HuH-7 (cell line): ENCODE measurements at places on chromosomes 2 and 18.

DNA sequence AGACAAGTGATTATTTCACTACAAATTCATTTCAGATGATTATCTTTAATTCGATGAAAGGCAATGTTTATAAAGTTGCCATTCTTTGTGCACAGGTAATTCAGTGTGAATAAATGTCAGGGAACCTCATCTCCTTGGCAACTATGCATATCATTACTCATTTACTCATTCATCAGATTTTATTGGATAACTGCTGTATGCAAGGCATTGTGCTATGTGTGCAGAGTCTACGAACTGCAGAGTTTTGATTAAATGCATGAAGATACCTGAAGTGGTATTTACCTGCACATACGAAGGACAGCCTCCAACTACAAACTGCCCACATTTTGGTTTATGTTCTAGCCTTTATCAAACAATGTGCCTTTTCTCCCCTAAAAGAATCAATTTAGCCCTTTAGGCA, 3.5 kb downstream of the RND3 start:
- no peak for DNase-seq

- no peak for DNase-seq
These were observed 52.8 kb downstream of the MARCO start for GRCh38 chr2:118994778-118995177.

- peak; percentile 64 for DNase-seq
These were observed 46.3 kb upstream of the CCDC150 start for GRCh38 chr2:196592911-196593881.

GRCh38 chr2:181399027-181399426, 58.2 kb upstream of the ITGA4 start:
- DNase-seq: no peak

DNA sequence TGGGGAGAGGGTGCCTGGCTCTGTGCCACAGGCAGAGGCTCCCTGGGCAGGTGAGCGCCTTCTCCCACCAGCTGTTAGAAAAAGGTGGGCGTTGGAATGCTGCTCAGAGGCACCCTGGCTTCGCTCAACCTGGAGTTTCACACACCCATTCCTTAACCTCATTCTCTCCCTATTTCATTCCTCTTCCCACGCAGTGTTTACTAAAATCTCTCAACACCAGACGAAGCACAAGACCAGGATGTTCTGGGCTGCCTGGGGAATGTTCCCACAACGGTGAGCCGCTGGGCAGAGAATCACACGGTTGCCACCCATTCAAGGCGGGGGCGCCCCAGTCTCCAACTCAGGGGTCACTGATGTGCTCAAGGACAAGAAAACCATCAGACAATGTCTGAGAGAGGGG, 64.5 kb downstream of the TGFA start:
- no peak for DNase-seq

- no peak for DNase-seq
These were observed 4.8 kb downstream of the COPS9 start for GRCh38 chr2:240131296-240131695.

GRCh38 chr2:80473796-80474195, 169.2 kb upstream of the LRRTM1 start:
- DNase-seq: no peak

- no peak for DNase-seq
These were observed 472.2 kb upstream of the DCC start for GRCh38 chr18:51867767-51868166.

- no peak for DNase-seq
These were observed 58.5 kb downstream of the PKDCC start for GRCh38 chr2:42106257-42106816.

DNA sequence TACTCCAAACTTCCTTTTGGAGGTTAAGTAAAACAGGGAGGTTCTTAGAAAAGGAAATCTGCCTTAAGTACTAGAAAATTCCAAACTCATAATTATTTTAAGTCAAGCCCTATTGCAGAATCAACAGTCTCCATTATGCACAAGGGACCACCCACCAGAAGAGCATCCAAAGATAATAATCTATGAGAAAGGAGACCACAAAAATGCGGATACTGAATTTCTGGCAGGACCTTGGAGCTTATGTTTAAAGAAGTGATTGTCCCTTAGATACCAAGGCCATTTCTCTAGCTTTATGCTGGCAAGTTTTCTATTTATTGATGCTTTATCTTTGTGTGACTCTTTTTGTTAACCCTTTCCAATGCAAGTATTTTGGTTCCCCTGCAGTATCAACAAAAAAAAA, 404.0 kb upstream of the MMADHC start:
- no peak for DNase-seq

GRCh38 chr18:3213300-3214059, 6.3 kb downstream of the MYOM1 start:
- DNase-seq: no peak

GRCh38 chr2:193894081-193894480, 1699.3 kb upstream of the TMEFF2 start:
- DNase-seq: no peak

DNA sequence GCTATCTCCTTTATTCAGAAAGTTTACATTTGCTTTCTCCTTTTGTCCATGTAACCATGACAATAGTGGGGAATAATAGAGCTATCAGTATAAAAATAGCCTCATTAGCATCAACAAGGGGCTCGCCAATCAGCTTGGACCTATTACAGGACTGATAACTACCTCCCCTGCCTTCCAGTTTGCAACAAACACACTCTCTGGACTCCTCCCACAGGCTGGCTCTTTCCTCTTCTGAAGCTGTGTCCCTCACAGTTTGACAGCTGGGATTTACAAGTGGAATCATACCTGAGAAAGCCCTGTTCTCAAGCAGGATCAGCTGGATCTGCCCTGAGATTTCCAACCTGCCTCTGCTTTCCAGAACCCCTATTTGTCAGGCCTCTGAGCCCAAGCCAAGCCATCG, 162.5 kb downstream of the GRB14 start:
- no peak for DNase-seq

DNA sequence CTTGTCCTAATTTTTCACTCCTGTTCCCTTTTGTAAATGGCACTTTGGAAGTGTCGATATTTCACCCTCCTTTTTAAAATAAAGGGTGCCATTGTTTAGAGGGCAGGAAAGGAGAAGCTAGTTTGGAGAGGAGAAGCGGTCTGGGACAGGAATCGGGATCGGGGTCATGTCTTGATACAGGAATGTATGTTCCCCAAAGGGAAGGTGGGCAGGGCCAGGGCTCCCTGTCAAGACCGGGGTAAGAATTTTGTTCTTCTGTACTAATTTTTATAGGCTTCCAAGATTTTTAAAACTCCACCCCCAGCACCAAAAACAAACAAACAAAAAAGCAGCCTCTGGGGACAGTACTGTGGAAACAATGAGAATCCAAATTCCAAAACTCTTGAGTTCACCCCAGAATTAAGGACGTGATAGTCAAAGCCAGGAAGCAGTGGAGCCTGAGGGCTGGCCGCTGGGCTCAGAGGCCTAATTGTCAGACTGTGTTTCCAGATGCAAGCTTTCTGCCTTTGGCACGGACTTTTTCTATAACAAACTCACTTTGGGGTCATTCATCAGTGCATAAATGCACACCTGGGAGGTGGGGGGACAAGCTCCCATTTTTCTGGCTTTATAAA, 250.4 kb upstream of the SIX2 start:
- DNase-seq: no peak
